ENCODE measurements at places on chromosomes 2 and 18.

DNA sequence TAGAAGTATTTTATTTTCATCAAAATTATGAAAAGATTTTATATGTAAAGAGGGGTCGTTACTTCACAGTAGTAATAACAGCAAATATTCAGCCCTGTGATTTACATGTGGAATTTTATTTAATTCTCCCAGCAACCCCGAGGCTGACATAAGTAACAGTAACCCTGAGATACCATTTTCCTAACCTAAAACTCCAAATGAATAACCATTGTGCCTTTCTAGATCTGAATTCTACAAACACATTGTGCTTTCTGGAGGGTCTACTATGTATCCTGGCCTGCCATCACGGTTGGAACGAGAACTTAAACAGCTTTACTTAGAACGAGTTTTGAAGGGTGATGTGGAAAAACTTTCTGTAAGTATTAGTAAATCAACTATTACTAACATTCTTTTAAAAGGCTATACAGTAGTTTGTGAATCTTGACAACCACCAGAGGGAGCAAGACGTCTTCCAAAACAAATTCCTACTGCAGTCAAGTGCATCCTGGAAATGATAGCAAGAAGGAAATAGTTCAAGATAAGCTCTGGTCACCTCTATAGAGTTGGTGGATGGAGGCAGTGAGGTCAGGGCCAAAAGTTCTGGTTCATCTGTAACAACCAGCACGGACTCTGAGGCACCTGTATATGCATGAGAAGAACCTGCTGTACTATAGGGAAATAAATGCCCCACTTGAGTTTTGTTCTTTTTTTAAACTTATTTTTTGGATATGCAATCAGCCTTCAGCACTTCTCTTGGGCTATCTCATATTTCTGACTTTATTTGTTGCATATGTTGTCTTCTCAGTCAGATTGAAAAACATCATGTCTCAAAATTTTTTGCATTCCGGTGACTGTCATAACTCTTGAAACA is 37.4 kb downstream of the ACTR2 start:
- no peak for DNase-seq

GRCh38 chr2:21696900-21697299 is 573.1 kb downstream of the TDRD15 start:
- DNase-seq: no peak

GRCh38 chr2:9984871-9985480 is 33.5 kb downstream of the GRHL1 start:
- DNase-seq: no peak

DNA sequence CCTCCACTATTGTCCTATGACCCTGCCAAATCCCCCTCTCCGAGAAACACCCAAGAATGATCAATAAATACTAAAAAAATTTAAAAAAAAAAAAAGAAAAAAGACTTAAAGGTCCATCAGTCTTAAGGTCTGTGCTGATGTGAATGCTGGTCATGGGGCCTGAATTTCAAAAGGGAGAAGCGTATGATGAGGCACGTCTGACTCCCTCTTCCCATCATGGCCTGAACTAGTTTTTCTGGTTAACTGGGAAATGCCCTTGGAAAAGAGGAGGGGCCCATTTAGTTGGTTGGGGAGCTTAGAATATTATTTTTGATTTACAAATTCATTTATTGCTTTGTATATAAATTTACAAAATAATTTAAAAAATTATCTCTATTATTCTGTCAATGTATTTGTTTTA is 291.0 kb upstream of the CDH19 start:
- no peak for DNase-seq

DNA sequence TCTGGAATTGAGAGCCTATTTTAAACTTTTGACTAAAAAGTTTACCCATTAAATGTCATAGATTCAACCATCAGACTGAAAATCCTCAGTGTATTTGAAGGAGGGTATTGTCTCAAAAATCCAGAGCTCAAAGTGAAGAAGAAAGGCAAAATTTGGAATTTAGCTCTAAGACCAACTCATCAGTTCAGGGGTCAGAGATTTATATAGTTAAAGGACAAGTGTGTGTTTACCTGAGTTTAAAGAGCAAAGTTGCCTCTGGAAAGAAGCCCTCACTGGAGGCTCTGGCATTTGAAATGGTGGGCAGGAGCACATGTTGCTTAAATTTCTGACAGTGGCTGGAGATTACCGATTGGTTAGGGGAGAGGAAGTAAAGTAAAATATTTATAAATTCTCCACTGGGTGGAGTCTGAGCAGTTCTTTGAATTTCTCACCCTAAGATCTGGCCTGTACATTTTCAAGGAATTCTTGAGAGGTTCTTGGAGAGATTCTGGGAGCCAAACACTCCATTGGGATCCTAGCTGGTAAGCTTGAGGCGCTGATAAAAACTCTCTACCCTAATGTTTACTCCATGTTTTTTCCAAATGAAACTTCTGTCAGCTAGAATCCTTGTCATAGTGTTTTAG is at the start of gene KYNU:
Gene KYNU, plus strand, starts transcription at position 449 of the 623 bp plus-strand sequence. CDS start 7,704 bp downstream, outside the sequence.
- DNase-seq: no peak

DNA sequence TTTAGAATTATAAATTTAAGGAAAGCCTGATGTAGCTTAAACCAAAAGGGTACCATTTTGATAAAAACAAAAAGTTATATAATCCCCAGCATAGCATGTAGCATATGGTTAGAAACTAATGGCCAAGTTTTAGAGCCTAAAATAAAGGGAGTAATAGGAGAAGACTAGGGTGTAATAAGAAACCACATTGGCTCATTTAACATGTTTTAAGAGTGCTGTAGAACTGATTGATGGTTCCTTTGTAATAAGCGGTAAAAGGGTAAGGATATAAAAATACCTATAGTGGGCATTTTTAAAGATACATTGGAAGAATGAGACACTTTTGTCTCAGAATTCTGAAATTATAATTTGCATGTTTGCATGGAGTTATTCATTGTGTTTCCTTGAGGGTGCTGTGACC is 1.9 kb downstream of the PSMA8 start:
- DNase-seq: no peak

DNA sequence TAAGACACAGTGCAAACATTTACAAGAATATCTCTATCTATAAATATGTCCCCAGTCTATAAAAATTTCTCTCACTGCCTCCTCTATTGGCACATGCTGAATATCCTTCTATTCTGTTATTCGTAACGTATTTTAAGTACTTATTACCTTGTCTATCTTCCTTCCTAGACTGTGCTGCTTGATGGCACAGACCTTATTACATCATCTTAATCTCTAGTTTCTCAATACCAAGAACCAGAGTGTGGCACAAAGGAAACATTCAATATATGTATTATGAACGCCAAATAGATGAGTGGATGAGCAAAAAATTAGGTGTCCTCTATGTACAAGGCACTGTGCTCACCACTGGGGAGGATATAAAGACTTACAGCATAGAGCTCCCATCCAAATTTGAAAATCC is 282.8 kb downstream of the NBAS start:
- no peak for DNase-seq

DNA sequence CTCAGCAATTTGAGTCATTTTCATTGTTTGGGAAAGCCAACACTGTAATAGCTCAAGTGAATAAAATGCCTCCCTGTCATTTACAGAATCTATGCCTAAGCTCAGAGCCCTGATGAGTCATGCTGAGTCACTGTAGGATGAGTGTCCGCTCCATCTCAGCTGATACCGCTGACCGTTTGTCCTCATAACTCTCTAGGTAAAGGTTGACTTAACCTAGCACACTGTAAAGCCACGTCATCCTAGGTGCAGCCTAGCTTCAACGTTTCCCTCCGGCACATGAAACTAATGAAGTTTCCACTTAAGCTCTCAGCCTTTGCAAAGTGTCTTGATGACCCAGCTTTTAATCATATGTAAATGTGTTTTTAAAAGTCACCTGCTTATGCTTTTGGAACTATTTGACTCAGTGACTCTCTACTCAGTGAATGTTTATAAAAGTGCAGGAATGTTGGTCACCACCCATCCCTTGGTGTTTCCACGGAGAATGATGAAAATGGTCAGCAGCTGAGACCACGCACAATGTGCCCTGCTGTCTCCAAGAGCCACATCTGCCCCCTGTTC is 154.0 kb downstream of the PMAIP1 start:
- no peak for DNase-seq

DNA sequence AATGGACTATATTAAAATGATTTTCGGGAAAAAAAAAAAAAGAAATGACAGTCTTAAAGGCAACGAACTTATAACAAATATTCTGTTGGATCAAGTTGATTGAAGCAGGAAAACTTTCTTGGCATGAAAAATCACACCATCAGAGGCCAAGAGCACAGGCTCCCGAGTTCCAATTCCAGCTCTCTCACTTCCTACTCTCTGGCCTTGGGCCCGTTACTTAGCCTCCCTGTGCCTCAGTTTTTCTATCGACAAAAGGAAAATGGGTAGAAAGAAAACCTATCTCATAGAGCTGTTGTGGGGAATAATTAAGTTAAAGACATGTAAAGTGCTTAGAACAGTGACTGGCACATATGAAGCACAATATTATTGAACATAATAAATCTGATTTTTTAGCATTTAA is 74.2 kb downstream of the HNRNPLL start:
- DNase-seq: no peak

GRCh38 chr18:37254236-37254754 is 311.3 kb downstream of the CELF4 start:
- no peak for DNase-seq

DNA sequence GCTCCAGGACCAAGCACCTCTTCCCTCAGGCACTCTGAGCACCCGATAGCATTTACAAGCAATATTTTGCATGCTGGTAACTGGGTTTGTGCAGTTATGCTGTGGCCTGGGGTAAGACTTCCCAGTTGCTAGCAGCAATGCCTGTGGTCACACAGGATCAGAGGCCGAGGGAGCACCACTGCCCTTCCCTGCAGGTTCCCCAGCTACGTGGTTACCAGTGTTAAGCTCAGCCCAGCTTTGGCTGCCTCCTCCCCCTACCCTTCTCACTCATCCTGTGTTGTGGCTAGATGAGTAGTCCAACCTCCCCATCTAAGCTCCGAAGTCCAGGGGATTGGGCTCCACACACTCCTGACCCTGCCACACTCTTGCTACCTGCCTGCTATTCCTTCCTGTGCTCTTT is 141.1 kb downstream of the CELF4 start:
- DNase-seq: no peak

- DNase-seq: no peak
Measured at GRCh38 chr2:236935083-236935482, 150.6 kb upstream of the COPS8 start.

DNA sequence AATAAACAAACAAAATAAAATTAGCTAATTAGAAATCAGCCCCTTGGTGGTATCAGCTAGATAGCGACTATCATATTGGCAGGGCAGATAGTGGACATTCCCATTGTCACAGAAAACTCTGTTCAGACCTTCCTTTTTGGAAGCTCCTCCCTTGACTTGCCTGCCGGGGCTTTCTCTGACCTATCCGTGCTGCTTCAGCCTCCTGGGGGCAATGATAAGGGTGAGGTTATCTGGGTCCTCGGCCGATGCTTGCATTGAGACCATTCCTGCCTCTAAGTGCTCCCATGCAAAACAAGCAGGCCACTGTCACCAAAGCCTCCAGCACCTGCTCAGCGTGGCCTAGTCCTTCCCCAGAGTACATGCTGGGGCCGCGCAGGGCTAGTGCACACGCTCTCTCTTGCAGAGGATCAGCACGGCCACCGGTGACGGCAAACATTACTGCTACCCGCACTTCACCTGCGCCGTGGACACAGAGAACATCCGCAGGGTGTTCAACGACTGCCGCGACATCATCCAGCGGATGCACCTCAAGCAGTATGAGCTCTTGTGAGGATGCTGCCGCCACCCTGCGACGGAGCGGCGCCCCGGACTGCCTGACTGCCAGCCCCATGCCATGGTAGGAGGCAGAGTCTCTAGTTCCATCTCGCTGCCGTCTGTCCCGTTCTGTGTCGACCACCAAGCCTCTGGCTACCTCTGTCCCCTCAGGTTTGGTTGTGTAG is 27.4 kb downstream of the MPPE1 start:
- DNase-seq: no peak

- peak; percentile 53 for DNase-seq
Measured at GRCh38 chr18:68660354-68661183, 54.3 kb downstream of the TMX3 start.
